ENCODE measurements at places on chromosomes 2 and 18. TPM values are rescaled to one million over a fixed set of nuclear protein-coding genes. Genes with fewer than 3 reads are reported as not detected.

FAM237A gene
- not detected for total RNA-seq

- peak; percentile 99 for DNase-seq
Observed at GRCh38 chr2:216114714-216115531, 5.8 kb downstream of the XRCC5 start.

MAL gene
- total RNA-seq: 30.3 TPM

- no peak for DNase-seq
Observed at GRCh38 chr2:217045700-217046475, 186.0 kb upstream of the TNP1 start.

GRCh38 chr2:221705185-221705877 is 133.2 kb upstream of the EPHA4 start:
- DNase-seq: no peak

AKAIN1 gene
- total RNA-seq: not detected

GRCh38 chr2:42124011-42124785 is 45.0 kb upstream of the EML4 start:
- no peak for DNase-seq

DNA sequence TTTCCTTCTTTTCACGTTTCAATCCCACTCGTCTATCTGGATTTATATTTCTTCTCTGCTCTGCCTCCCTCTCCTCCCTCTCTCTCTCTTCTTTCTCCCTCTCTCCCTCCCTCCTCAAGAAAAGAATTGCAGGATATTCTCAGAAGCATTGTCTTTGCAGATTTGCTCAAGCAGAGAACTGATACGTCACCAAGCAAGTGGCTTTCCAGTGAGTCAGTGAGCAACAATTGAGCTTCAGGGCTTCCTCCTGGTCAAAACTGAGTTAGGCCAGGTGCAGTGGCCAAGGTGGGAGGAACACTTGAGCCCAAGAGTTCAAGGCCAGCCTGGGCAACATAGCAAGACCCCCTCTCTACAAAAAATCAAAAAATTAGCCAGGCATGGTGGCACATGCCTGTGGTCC is 151.1 kb downstream of the SMAD2 start:
- DNase-seq: peak; percentile 57

TFCP2L1 gene
- total RNA-seq: 0.42 TPM

APLF gene
- 10.4 TPM for total RNA-seq

QPCT gene
- total RNA-seq: 5.1 TPM

DNA sequence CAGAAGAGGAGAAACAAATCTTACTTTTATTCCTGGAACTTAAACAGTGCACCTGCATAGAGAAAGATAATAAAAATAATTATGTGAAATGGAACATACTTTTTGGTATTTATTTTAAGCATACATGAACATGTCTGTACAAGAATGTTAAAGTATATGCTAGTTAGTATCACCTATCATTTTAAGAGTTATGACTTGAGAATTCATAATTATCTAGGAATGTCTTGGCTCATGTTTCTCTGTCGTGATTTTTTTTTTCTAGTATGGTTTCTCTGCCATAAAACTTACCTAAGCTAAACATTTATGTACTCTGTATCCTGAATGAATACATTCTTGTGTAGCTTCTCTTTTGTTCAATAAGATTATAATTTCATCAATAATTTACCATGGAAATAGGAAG is 4.2 kb downstream of the SERPINB7 start:
- DNase-seq: no peak

SPATS2L gene
- total RNA-seq: 95.6 TPM

MALL gene
- total RNA-seq: 5.0 TPM

GRCh38 chr18:10850216-10850615 is 299.2 kb downstream of the PIEZO2 start:
- no peak for DNase-seq

DNA sequence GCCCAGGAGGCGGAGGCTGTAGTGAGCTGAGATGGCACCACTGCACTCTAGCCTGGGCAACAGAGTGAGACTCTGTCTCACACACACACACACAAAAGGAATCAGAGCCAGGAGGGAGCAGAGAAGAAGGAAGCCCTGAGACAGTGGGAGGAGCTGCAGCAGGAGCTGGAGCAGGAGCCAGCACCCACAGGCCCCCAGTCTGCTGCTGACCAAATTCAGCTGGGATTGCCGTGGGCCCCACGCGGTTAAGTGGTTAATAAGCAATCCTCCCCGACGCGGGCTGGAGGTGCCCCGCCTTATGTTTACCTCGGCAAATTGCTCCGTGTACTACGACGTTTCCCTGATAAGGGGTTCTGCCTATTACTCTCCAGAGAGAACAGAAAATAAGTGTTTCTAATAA is 265.3 kb downstream of the TWIST2 start:
- DNase-seq: no peak

MARCO gene
- 8.7 TPM for total RNA-seq

DNA sequence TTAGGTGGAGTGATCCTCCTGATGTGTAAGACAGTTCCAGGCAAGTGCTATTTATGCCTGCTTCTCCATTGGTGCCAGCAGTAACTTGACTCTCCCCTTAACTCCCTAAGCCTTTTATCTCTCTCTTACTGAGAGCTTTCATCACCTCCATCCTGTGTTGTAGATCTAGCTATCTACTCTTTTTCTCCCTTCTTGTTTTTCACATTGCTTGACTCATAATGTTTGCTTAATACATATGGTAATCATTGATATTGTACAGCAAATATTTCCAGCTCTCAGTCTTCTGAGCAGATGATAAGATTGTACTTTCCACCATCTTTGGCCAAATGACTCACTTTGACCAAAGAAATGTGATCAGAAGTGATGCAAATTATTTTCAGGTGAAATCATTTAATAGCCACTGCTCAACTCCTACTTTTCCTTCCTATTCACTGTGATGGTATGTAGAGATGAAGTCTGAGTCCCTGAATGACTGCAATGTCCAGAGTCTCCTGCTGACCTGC is 165.0 kb downstream of the PLCL1 start:
- no peak for DNase-seq

DNAH7 gene
- total RNA-seq: 0.50 TPM

DNA sequence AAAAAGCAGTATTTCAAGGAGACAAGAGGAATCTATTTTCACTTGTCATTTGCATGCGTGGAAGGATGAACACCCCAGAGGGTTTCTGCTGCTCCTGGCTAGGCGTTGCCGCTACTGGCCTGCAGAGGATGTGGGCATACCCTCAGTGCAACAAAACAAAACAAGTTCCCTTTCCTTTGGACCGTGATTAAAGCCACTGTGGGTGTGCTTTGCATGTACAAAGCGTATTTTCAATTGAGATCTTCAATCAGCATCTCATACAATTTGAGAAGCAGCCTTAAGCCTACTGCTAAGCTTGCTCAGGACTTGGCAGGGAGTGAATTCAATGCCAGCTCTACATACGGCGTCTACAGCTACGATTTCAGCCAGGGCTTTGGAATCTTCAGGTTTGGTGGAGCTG is 298.4 kb downstream of the LPIN1 start:
- DNase-seq: no peak

DNA sequence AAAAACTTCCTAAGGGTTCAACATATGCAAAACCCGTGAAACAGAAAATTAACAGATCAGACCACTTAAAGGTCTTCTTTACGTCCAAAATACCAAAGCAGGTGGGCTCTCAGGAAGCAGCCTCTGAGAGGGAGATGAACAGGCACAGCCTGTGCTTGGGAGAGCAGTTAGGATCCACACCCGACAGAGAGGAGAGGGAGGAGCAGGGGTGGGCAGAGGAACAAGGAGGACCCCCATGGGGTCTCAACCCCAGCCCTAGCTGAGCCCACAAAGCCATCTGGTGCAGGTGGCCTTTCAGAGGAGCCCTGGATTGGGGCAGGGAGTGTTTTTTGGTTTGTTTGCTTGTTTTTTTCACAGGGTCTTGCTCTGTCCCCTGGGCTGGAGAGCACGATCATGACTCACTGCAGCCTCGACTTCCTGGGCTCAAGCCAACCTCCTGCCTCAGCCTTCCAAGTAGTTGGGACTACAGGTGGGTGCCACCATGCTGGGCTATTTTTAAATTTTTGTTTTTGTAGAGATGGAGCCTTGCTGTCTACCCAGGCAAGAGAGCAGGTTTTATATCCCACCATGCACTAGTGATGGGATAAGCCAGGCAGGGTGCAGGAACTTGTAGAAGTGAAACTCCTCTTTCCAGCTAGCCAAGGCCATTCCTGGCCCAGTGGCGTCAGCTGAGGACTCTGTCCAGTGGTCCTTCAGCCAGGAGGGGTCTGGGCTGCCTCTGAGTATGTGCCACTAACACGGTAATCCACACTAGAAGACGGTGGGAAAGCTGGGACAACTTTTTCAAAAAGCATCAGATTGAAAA is 154.1 kb upstream of the HDAC4 start:
- no peak for DNase-seq

PDCL3 gene
- total RNA-seq: 59.6 TPM

DNA sequence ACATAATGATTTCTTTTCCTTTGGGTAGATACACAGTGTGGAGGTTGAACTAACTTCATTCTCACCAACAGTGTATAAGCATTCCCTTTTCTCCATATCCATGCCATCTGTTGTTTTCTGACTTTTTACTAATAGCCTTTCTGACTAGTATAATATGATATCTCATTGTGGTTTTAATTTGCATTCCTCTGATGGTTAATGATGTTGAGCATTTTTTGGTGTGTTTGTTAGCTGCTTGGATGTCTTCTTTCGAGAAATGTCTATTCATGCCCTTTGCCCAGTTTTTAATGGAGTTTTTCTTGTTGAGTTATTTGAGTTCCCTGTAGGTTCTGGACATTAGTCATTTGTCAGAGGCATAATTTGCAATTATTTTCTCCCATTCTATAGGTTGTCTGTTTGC is 59.8 kb downstream of the MARCHF4 start:
- no peak for DNase-seq

GRCh38 chr18:13570216-13570615 is 156.1 kb downstream of the FAM210A start:
- no peak for DNase-seq

DNA sequence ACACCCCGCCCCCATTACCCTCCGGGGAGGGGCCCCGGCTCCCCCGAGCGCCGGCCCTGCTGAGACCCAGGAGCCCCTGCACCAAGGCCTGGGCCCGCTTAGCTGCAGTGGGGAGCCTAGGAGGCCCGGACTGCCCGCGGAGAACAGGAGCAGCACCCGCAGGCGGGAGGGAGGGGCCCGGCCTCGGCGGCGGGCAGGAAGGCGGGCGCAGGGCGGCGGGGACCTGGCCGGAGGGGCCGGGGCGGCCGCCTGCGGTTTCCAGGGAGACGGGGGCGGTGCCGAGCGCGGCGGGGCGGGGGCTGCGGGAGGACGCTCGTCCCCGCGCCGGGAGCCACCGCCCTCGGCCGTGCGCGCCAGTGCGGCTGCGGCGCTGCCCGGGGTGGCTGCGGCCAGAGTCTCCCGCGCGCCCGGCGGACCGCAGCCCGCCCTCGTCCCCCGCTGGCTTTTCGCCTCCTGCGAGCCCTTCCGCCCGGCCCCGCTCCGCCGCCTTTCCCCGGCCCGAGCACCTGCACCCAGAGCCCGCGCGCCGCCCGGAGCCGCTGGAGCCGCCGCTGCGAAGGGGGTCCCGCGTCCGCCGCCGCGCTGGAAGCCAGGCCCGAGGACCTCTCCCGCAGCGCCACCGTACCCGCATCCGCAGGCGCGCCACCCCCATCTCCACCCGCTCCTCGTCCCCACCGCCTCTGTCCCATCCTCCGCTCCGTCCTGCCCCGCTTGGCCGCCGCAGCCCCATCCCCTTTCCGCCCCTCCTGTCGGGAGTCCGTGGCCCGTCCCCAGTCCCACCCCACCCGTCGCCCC is 17.2 kb downstream of the GPC1 start:
- DNase-seq: no peak

DNA sequence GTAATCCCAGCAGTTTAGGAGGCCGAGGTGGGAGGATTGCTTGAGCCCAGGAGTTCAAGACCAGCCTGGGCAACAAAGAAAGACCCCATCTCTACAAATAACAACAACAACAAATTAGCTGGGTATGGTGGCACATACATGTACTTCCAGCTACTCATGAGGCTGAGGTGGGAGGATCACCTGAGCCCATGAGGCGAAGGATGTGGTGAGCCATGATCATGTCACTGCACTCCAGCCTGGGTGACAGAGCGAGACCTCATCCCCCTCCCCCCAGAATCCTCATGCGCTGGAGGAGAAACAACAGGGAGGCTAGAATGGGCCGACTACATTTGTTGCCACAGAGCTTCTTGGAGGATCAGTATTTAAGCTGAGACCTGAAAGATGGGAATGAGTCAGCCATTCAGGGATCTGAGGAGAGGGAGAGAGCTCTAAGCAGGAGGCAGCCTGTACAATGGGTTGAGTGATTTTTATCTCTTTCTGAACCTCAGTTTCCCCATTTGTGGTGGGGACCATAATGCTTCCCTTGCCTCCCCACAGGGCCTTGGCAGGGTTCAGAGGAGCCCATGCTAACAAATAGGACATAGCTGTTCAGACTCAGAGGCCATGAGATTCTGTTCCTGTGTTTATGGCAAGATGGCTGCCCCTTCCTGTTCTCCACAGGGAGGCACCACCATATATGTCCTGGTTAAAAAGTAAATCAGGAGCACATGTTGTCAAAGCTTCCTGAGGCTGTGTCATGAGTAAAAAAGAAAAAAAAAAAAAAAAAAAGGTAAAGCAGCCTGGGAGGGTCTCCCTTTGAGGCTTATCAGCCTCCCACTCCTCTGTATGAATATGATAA is 131.4 kb upstream of the HAAO start:
- DNase-seq: no peak

- DNase-seq: no peak
Observed at GRCh38 chr18:40249390-40250080, 1705.5 kb upstream of the PIK3C3 start.

DNA sequence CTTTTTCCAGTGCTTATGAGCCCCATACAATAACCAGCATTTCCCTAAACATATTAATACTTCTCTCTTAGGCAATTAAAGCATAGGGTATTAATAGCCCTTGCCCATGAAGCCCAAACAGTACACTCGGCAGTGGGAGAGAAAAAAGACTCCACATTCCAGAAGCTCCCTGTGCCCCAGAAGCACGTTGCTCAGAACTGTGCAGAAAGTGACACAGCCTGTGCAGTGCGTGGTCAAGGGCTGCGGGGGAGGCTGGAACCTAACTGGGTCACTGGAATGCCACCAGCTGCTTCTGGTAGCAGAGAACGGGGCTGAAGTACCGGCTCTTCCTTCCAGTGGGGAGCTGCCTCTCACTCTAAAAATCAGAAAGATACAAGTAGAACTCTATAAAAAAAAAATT is 32.7 kb downstream of the EIPR1 start:
- no peak for DNase-seq

PECR gene
- 14.8 TPM for total RNA-seq

CCDC150 gene
- total RNA-seq: 0.33 TPM

Measured in esophagus muscularis mucosa (tissue), 4 donors.